Right lobe of liver (tissue), 6 donors: ENCODE measurements at places on chromosomes 5 and 9. TPM values are rescaled to one million over a fixed set of nuclear protein-coding genes. Genes with fewer than 3 reads are reported as not detected.

- no peaks in the 10 kb centered on the region for H3K4me1 ChIP-seq
- no peaks in the 10 kb centered on the region for H3K36me3 ChIP-seq
- no peak for DNase-seq
- no peak overlapping the region for H3K27ac ChIP-seq
- no peaks in the 10 kb centered on the region for H3K27me3 ChIP-seq
Observed at GRCh38 chr9:99762470-99762869, 59.2 kb upstream of the NR4A3 start.

DNA sequence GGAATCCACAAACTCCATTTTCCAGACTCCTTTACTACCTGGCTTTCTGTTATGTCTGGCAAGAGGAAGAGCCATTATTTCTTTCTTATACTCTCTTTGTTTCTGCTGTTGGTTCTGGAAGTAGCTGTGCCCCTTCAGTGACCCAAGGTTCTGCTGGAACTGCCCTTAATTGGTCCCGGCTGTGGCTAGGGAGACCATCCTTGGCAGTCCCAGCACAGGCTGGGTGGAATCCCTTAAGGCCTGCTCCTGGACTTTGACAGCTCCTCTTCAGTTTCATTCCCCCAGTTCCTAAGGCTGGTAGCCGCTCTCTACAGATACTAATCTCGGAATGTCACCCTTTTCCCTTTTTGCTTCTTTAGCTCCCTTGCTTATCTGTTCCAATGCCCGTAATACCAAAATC, 81.9 kb upstream of the GLIS3 start:
- H3K27ac ChIP-seq = no peak overlapping the region
- H3K27me3 ChIP-seq = no peaks in the 10 kb centered on the region
- no peak overlapping the region for H3K4me3 ChIP-seq
- DNase-seq = no peak
- no peaks in the 10 kb centered on the region for H3K36me3 ChIP-seq
- H3K4me1 ChIP-seq = peaks cover 7% of the 10 kb centered on the region

- H3K27ac ChIP-seq = no peak overlapping the region
- no peaks in the 10 kb centered on the region for H3K27me3 ChIP-seq
- no peaks in the 10 kb centered on the region for H3K4me1 ChIP-seq
- H3K4me3 ChIP-seq = no peak overlapping the region
Observed at GRCh38 chr9:136527131-136527530, 18.7 kb downstream of the NOTCH1 start.

DNA sequence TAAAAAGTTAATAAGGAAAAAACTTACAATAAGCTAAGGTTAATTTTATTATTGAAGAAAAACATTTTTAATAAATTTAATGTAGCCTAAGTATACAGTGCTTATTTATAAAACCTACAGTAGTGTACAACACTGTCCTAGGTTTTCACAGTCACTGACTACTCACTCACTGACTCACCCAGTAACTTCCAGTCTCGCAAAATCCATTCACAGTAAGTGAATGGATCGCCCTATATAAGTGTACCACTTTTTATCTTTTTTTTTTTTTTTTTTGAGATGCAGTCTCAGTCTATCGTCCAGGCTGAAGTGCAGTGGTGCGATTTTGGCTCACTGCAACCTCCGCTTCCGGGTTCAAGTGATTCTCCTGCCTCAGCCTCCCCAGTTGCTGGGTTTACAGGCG, 47.7 kb downstream of the FNIP1 start:
- no peaks in the 10 kb centered on the region for H3K27me3 ChIP-seq
- no peaks in the 10 kb centered on the region for H3K36me3 ChIP-seq
- no peak overlapping the region for H3K4me3 ChIP-seq

DNA sequence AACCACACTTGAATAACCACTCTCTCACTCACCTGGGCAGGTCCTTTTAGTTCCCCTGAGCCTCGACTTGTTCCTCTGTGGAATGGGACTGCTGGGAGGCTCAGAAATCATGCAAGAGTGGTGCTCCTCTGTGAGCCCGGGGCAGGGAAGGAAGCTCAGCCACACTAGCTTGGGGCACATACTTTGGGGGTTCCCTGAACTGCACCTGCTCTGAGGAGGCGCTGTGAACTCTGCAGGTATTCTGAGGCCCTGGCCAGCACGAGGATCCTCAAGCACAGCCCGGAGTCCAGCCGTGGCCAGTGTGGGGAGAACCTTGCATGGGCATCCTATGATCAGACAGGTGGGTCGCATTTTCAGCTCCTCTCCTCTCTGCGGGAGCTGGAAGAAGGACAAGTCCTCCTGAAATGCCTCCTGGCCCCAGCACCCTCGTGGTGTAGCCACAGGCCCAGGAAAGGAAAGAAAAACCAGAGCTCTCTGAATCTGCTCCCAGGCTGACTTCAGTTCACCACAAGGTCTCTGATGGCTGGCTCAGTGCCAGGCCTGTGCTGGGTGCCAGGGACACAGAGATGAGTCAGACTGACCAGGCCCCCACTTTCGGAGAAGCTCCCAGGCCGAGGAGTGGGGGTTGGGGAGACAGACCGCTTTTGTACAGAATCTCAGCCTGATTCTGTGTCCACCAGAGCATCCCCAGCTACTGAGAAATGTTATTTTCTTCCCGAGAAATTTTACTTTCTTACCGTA, 11.9 kb downstream of the GLIPR2 start:
- no peaks in the 10 kb centered on the region for H3K27me3 ChIP-seq
- no peaks in the 10 kb centered on the region for H3K36me3 ChIP-seq
- DNase-seq = peak; percentile 77

GRCh38 chr9:127835991-127836516, 18.4 kb downstream of the ENG start:
- H3K4me1 ChIP-seq = peaks cover 33% of the 10 kb centered on the region
- H3K36me3 ChIP-seq = no peaks in the 10 kb centered on the region
- H3K4me3 ChIP-seq = no peak overlapping the region
- H3K27me3 ChIP-seq = no peaks in the 10 kb centered on the region
- DNase-seq = no peak

DNA sequence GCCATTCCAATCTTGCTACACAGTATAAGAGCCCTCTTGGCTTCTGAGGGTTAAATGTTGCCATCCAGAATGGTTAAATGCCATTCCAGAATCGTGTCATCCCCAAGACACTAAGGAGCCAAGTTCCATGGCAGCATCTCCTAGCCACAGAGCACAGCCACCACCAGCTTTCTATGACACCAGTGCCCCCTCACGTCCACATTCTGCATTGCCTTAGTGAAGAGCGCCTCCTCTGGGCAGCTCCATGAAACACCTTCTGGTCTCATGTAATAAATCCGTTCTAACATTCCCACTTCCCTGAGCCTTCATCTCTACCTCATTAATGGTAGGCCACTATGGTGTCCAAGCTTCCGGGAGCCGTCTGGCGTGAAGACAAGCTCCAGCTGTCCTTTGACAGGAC, 12.4 kb downstream of the CBY3 start:
- H3K27me3 ChIP-seq = no peaks in the 10 kb centered on the region
- no peak for DNase-seq
- no peak overlapping the region for H3K27ac ChIP-seq
- H3K4me3 ChIP-seq = no peak overlapping the region
- H3K36me3 ChIP-seq = no peaks in the 10 kb centered on the region

DNA sequence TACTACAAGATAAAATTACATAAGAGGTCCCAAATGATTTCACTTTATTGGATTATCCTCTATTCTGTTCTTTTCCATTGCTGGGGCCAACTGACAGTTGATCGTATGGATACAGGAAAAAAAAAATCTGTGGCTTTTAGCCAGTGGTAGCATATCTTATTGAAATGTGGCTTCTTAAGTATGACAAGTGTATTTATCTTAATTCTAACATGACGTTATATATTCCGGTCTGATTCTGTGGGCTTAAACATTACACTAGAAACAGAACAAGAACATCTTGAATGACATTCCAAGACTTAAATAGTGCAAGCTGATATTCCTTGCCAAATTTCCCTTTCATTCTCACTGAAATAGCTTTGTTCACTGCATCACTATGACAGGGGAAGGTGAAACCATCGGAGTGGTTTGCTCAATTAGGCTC, 117.9 kb downstream of the INSYN2B start:
- H3K36me3 ChIP-seq = no peaks in the 10 kb centered on the region
- no peak overlapping the region for H3K4me3 ChIP-seq
- H3K4me1 ChIP-seq = no peaks in the 10 kb centered on the region
- H3K27ac ChIP-seq = no peak overlapping the region

- no peak overlapping the region for H3K27ac ChIP-seq
- no peaks in the 10 kb centered on the region for H3K27me3 ChIP-seq
- DNase-seq = no peak
- no peaks in the 10 kb centered on the region for H3K4me1 ChIP-seq
Observed at GRCh38 chr5:2538169-2538568, 213.3 kb downstream of the IRX2 start.

DNA sequence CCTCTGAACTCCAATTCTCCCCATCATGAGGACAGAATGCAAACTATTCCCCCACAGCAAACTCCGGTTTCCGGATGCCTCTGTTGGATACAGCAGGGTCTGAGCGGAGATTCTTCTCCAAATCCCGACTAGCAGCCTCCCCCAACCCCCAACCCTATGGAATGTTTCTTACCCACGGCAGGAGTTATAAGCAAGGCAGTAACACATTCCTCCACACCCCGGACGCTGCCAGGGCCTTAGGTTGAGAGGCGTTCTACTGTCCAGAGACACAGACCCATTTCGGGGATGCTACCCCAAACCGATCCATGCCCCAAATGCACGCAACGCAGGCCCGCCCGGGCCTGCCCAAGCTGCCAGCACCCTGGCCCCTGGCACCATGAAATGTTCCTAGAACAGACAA, 85.6 kb upstream of the LMX1B start:
- no peaks in the 10 kb centered on the region for H3K36me3 ChIP-seq
- no peak for DNase-seq
- no peak overlapping the region for H3K27ac ChIP-seq
- no peak overlapping the region for H3K4me3 ChIP-seq
- H3K4me1 ChIP-seq = no peaks in the 10 kb centered on the region
- H3K27me3 ChIP-seq = no peaks in the 10 kb centered on the region

- no peaks in the 10 kb centered on the region for H3K27me3 ChIP-seq
- H3K4me3 ChIP-seq = no peak overlapping the region
- no peaks in the 10 kb centered on the region for H3K4me1 ChIP-seq
- DNase-seq = no peak
Observed at GRCh38 chr9:125659954-125660353, 47.1 kb downstream of the MAPKAP1 start.

DNA sequence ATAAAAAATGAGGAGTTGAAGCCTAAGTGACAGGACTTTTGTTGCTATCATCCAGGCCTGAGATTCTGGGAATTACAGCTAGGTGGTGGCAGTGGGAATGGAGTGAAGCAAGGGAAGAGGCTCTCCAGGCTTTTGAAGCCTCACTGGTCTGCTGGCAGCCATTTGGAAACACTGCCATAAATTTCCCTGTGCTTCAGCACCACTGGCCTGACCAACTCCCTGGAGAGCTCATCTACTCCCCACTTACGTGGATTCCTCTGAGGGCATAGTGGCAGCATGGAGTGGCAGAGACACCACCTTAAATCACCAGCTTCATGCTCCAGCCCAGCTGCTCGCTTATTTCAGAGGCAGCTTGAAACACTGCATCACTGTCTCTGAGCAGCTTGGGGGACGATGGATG, 518.2 kb downstream of the TLR4 start:
- no peaks in the 10 kb centered on the region for H3K27me3 ChIP-seq
- DNase-seq = no peak
- no peak overlapping the region for H3K4me3 ChIP-seq
- no peaks in the 10 kb centered on the region for H3K36me3 ChIP-seq
- no peaks in the 10 kb centered on the region for H3K4me1 ChIP-seq

- H3K4me3 ChIP-seq = no peak overlapping the region
- H3K36me3 ChIP-seq = no peaks in the 10 kb centered on the region
- no peak overlapping the region for H3K27ac ChIP-seq
- no peaks in the 10 kb centered on the region for H3K27me3 ChIP-seq
Observed at GRCh38 chr5:179411161-179411841, 66.0 kb upstream of the ADAMTS2 start.

- no peaks in the 10 kb centered on the region for H3K36me3 ChIP-seq
- H3K4me3 ChIP-seq = no peak overlapping the region
- H3K27me3 ChIP-seq = no peaks in the 10 kb centered on the region
- no peak for DNase-seq
- H3K27ac ChIP-seq = no peak overlapping the region
Observed at GRCh38 chr5:15526413-15526812, 26.4 kb downstream of the FBXL7 start.

Gene TMEM167A
- 38.5 TPM for total RNA-seq

Gene VCAN
- 13.8 TPM for total RNA-seq

Gene THBS4
- 0.37 TPM for total RNA-seq

Gene HAVCR2
- total RNA-seq = 9.4 TPM

Gene ZFR
- 22.2 TPM for total RNA-seq

Gene ANKDD1B
- not detected for total RNA-seq

Gene JAKMIP2
- 0.26 TPM for total RNA-seq

Gene SERF1A
- 0.37 TPM for total RNA-seq

Gene CAMK2A
- 0.10 TPM for total RNA-seq

Gene SPATA31D4
- not detected for total RNA-seq

Gene PSAT1
- 95.9 TPM for total RNA-seq

Gene LCN9
- not detected for total RNA-seq
